ENCODE measurements at places on chromosomes 5 and 9. TPM values are rescaled to one million over a fixed set of nuclear protein-coding genes. Genes with fewer than 3 reads are reported as not detected.

- no peak for DNase-seq
Measured at GRCh38 chr9:124436320-124436719, 13.9 kb upstream of the ADGRD2 start.

GRCh38 chr5:28313953-28314352 is 1275.6 kb upstream of the CDH9 start:
- no peak for DNase-seq

DNA sequence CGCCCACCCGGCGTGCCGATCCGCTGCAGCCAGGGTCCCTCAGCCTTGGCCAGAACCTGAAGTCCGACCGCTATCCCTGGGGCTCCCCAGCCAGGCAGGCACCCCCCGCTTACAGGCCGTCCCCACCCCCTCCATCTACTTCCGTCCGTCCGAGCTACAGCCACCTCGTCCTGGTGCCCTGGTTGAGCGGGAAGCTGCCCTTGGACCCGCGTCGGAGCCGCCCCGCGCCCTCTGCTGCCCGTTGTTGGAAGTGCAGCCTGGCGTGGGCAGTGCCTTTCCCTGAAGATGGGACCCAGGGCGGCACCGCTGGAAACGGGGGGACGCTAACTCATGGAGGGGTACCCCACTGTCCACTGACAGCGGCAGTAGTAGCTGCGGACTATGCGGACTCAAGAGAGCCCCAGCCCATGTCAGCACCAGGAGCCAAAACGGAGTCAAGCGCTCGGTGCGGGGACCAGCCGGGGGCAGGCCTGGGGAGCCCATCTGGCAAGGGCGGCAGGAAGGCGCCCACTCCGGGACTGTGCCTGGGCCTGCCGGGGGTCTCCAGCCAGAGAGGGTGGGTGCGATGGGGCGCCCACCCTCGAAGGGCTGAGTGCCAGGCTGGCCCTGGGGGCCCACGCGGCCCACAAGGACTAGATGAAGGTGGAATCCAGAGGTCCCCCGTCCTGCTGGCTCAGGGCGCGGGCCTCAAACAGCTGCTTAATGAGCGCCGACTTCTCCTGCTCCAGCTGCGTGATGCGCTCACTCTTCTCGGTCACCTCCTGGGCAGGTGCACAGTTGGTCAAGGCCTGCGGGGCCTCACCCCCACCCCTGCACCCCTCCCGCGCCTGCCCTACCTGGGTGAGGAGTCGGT is 6.1 kb downstream of the SAPCD2 start:
- no peak for DNase-seq

GRCh38 chr5:143102411-143102810 is 301.1 kb downstream of the NR3C1 start:
- no peak for DNase-seq

DNA sequence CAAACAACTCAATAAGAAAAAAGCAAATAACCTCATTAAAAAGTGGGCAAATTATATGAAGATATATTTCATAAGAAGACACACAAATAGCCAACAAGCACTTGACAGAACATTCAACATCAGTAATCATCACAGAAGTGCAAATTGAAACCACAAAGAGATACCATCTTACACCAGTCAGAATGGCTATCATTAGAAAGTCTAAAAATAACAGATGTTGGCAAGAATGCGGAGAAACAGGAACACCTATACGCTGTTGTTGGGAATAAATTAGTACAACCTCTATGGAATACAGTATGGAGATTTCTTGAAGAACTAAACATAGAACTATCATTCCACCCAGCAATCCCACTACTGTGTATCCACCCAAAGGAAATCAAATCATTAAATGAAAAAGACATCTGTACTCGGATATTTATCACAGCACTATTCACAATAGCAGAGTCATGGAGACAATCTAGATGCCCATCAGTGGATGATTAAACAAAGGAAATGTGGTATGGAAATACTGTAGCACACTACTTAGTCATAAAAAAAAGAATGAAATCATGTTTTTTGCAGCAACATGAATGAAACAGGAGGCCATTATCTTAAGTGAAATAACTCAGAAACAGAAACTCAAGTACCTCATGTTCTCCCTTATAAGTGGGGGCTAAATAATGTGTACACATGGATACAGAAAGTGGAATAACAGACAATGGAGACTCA is 106.8 kb upstream of the FST start:
- DNase-seq, result no peak

- no peak for DNase-seq
Measured at GRCh38 chr9:91647371-91647770, 223.7 kb upstream of the NFIL3 start.

- DNase-seq, result no peak
Measured at GRCh38 chr5:133884569-133885311, 83.7 kb downstream of the C5orf15 start.

- peak; percentile 29 for DNase-seq
Measured at GRCh38 chr5:171783051-171783450, 2.6 kb upstream of the SMIM23 start.

DNA sequence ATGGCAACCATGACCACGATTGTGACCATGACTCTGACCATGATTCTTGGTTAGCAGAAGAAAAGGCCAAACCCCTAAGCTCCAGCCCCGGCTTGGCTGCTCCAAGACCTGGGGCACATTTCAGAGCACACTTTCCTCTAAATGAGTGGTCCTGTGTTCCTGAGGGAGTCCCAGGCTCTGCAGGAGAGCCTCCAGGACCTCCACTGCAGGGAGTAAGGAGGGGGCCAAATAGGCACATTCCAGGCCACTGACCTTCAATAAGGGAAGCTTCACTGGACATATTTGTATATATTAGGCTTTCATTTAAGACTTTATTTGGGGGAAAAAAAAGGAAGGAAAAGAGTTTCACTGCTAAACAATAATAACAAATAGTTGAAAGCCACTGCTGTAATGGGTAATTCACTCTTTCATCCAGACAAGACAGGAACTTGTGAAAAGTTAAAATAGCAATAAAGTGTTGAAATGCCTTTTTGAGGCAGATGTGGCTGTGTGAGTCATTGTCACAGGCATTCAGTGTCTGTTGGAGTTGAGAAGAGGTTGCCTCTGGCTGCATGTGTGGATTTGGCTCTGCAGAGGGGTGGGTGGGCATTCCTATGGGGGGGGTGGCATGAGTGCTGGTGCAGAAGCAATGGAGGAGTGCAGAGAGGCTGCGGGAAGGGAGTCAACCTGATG is 63.9 kb upstream of the TGFBR1 start:
- DNase-seq, result peak; percentile 89

- peak; percentile 97 for DNase-seq
Measured at GRCh38 chr5:98454904-98455303, 318.6 kb upstream of the RGMB start.

GRCh38 chr9:17251100-17251499 is 116.3 kb downstream of the CNTLN start:
- DNase-seq, result peak; percentile 2

GRCh38 chr5:123448743-123449142 is 25.5 kb upstream of the CEP120 start:
- DNase-seq, result no peak

DNA sequence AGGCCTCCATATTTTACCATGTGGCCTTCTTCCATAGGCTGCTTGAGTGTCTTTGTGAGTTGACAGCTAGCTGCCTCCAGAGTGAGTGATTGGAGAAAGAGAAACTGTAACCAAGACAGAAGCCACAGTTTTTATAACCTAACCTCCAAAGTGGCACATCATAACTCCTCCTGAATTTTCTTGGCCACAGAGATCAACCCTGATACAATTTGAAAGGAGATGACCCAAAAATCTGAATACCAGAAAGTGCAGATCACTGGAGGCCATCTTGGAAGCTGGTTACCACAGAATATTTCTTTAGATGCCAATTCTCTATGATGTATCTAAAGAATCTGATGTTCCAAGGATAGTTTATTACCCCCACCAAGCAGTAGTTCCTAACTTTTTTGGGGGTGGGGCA is 254.3 kb upstream of the PDE4D start:
- no peak for DNase-seq

GRCh38 chr5:121445511-121445910 is 406.2 kb upstream of the FTMT start:
- DNase-seq, result no peak

DNA sequence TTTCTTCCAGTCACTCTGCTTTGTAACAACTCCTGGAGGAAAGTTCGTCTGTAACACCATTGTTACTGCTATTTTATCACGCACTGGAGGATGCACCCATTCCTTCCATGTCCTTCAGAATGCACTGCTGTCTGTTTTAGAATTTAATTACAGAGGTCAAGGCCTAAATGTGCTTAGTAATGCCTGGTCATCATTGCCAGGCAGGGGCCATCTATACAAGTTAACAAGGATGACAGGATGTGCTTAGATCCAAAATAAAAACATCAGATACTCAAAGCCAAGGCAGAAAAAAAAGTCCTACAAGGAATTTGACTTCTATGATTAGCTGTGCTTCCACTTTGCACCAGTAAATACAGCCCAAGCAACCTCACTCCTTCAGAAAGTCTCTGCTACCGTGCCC is 371.4 kb downstream of the SEMA5A start:
- DNase-seq, result peak; percentile 40

DNA sequence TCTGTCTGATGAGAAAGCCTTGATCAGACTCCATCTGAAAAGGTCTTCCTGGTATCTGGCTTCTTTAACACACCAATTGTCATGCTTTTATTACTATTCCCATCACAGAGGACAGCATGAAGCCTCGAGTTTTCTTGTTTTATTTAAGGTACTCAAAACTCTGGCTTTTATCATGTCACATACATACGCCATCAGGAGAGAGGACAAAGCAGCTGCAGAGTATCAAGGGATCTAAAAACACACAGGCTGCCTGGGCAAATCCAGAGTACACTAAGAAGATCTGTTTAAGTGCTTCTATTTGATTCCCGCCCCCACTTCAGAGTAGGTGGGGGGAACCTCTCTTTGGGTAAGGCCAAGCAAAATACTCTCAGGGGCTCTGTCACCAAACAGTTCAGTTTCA is 277.2 kb downstream of the SPOCK1 start:
- no peak for DNase-seq

DNA sequence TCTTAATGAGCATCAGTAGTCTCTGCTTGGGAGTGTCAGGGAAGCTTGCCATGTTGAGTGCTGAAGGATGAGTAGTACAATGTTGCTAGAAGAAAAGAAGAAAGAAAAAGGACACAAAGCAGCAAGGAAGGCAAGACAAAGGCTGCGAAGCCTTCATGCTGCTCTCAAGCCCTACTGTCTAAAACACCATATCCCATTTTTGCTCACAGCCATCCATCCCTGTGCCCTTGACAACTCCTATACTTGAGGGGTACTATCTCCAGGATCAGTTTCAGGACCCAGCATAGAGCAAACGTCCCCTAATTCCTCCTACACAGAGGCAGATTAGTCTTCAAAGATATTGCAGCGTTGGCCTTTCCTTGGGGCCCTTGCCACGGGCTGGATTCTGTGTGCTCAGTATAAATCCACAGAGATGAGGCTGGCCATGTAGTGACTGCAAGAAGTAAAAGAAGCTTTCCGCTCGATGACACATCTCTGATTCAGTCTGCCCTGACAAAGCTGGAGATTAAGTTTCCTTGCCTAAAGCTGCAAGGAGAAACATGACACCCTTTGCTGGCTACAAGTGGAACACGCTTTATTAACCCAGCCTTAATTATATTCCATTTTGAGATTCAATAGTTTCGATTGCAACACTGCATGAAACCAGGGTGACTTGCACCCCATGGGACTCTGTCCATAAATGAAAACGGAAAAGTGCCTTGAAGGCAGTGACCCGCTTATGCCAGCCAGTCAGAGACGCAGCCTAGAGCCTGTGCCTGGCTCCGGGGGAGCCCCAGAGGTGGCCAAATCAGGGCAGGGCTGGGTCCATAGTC is 304.6 kb downstream of the ACTL7B start:
- peak; percentile 93 for DNase-seq

- no peak for DNase-seq
Measured at GRCh38 chr5:36423578-36424307, 122.0 kb upstream of the RANBP3L start.

GRCh38 chr9:112867275-112867991 is 23.2 kb downstream of the SLC46A2 start:
- DNase-seq, result peak; percentile 72

DNA sequence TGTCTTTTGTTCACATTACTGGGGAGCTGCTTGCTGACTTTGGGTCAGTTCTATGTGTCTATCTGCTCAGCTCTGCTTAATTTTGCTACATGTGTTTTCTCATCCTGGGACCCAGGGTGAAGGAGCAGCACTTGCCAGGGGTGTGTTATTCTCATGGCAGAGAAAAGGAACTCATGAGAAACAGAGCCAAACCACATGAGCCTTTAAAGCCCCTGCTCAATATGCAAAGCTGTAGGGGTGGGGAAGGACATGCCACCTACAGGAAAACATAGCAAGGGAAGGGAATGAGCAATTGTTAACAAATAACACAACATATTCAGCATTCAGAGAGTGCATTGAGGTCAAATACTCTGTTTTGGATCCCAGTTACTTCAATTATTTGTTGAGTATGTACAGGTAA is 290.9 kb downstream of the CDK5RAP2 start:
- no peak for DNase-seq

- DNase-seq, result peak; percentile 14
Measured at GRCh38 chr5:134523543-134524271, 1.8 kb upstream of the JADE2 start.

DNA sequence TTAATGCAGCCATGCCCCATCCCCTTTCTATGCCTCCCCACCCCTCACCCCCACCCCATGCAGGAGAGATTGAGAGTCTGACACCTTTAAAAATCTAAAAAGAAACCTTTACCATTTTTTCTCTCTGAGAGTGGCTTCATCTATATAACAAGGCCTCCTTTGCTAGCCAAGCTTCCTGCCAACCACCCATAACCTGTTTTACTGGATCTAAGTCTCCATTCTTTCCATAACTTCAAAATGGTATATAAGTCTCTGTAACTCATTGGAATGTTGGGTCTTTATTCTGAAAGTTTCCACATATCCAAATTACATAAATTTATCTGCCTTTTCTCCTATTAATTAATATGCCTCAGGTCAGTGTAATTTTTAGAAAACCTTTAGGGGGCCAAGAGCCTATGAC is 1174.0 kb downstream of the MAT2B start:
- DNase-seq, result no peak

GRCh38 chr9:24608599-24608998 is 62.9 kb upstream of the IZUMO3 start:
- DNase-seq, result no peak

GRCh38 chr9:117720066-117720465 is 15.9 kb downstream of the TLR4 start:
- DNase-seq, result no peak

GRCh38 chr5:180350296-180350695 is 2.8 kb downstream of the GFPT2 start:
- DNase-seq, result no peak

GRCh38 chr5:35056686-35057085 is 8.9 kb upstream of the AGXT2 start:
- DNase-seq, result no peak

SMC5 gene
- total RNA-seq, result 36.9 TPM

TAS2R1 gene
- total RNA-seq, result not detected

PMPCA gene
- total RNA-seq, result 46.9 TPM

OLFML2A gene
- 6.2 TPM for total RNA-seq

CD72 gene
- 1.4 TPM for total RNA-seq

LCN2 gene
- not detected for total RNA-seq

PRDM9 gene
- total RNA-seq, result not detected

FAM169A gene
- total RNA-seq, result 2.4 TPM

CER1 gene
- not detected for total RNA-seq
